ENCODE measurements at places on chromosomes 12 and 14. TPM values are rescaled to one million over a fixed set of nuclear protein-coding genes. Genes with fewer than 3 reads are reported as not detected.
A peak's percentile ranks its signal among the peaks of the same experiment; 100 is the strongest.

DNA sequence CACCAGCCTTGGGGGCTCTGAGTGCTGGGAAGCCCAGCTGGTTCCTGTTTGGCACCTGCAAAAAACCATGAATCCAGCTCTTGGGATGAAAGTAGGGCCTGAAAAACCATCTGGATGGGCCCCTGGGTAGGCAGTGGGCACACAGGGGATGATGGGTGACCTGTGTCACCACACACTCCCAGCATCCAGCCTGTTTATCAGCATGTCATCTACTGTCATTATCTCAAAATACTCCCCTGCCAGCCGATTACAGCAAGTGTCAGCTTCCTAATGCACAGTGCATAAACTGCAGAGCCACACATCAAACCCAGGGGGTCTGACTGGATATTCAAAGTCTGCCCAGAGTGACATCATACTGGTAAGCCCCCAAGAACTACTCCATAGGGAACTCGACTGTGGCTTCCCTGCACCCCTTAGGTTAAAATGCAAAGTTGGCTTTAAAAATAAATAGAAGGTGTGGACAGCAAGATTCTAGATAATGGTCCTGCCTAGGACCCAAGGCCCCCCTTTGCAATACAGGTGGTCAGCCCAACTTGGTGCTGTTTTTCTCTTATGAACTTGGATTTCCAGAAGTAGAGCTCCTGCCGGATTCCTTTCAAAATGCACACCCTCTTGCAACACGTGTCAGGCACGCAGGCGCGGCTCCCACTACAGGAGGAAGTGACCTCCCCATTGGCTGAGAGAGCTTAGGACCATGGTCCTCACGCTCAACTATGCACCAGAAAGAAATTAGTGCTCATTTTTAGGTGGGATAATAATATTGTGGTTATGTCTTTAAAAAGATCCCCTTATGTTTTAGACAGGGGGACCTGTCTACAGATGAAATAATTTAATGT, 94.1 kb downstream of the GCH1 start:
- no peak for DNase-seq

CPNE8 gene
- 8.7 TPM for total RNA-seq

DNA sequence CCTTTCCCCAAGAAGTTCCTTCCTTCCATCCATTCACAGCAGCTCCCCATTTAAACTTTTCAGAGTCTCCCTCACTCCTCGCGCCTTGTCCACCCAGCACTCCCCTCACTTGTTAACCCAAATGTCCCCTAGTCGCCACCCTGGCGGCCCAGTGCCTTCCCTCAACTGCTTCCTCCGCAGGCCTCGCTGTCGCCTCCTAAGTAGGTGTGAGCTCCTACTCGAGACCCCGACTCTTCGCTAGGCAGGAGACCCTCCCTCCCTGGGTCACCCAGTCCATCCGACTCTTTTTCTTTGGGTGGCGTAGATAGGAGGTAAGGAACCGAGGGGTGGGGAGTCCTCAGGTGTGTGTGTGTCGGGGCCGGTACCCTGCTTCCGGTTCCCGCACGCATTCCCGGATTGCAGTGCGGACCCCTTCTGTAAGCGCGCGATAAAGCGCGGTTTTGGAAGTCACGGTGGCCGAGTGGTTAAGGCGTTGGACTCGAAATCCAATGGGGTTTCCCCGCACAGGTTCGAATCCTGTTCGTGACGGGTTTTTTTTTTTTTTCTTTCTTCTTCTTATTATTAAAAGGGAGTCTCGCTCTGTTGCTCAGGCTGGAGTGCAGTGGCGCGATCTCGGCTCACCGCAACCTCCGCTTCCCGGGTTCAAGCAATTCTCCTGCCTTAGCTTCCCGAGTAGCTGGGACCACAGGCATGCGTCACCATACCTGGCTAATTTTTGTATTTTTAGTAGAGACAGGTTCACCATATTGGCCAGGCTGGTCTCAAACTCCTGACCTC, 823 bp upstream of the SMARCC2 start:
- peak; percentile 91 for DNase-seq

DNA sequence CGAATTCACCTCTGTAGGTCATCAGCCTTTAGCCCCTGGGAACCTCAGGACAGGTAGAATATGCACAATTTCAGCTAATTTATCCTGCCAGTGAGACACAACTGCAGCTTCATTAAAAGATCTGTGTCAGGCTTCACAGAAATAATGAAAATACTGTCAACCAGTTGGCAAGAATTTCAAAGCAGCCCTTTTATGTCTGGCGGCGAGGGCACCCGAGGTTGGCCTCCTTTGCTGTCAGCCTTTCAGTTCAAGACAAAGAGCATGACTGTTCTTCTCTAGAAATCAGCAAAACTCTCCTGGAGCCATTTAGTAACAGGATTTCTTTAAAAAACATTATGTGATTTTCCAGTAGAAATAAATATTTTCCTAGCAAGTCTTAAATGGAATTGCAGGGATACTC, 75.9 kb downstream of the BBS10 start:
- DNase-seq = no peak

KERA gene
- not detected for total RNA-seq

DNA sequence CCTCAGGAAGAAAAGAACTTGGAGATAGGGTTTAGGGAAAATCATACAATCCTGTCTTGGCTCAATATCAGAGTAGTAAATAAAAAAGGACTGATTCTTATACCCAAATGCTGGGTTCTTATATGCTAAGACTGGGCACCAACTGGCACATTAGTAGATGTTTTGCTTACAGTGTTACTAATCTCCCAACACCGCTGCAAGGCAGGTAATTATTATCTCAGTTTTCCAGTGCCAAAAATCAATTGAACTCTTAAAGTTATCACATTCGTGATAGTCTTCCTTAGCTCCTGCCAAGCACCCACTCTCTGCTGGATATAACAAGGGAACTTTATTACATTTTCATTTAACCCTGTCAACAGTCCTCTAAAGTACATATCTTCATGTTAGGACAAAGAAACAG, 25.0 kb upstream of the HIGD1C start:
- DNase-seq = no peak

GRCh38 chr14:62364161-62364560, 601.9 kb downstream of the SNAPC1 start:
- no peak for DNase-seq

- DNase-seq = no peak
These were observed 1210.6 kb downstream of the TMEM121 start for GRCh38 chr14:106737021-106737420.

RERG gene
- not detected for total RNA-seq

- no peak for DNase-seq
These were observed 340.1 kb downstream of the GLT1D1 start for GRCh38 chr12:129193263-129193871.

SPTB gene
- total RNA-seq = under 0.01 TPM

GRCh38 chr12:94535510-94535921, 75.8 kb upstream of the CEP83 start:
- no peak for DNase-seq

CYP27B1 gene
- total RNA-seq = under 0.01 TPM

KLRK1 gene
- not detected for total RNA-seq

- DNase-seq = no peak
These were observed 109.6 kb downstream of the BCAT1 start for GRCh38 chr12:24839268-24839791.

GRCh38 chr14:95483309-95484165, 32.9 kb downstream of the SYNE3 start:
- peak; percentile 97 for DNase-seq

GRCh38 chr12:42666671-42667243, 77.2 kb upstream of the PRICKLE1 start:
- DNase-seq = no peak

GRCh38 chr14:53034036-53034435, 83.2 kb upstream of the FERMT2 start:
- no peak for DNase-seq

GRCh38 chr12:82225871-82226270, 132.3 kb downstream of the CCDC59 start:
- no peak for DNase-seq

DNA sequence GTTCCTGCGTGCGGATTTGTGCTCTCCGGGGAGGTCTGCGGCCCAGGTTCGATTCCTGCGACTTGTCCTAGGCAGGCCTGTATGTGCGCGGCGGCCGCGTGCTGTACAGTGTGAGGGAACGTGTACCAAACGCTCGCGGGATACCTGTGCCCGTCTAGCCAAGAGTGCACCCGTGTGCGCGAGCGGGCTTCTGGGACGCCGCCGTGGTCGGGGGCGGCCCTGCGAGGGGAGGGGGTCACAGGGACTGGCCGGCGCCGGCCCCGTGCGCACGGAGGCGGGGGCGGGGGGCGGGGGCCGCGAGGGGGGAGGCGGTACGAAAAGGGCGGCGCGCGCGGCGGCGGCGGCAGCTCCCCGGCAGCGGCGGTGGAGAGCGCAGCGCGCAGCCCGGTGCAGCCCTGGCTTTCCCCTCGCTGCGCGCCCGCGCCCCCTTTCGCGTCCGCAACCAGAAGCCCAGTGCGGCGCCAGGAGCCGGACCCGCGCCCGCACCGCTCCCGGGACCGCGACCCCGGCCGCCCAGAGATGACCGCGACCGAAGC, at the start of gene DLK1:
Gene DLK1 (plus strand): TSS at position 343 of the 536 bp plus-strand sequence. CDS start 177 bp downstream, at position 520.
- no peak for DNase-seq

VTI1B gene
- 37.7 TPM for total RNA-seq

MMP14 gene
- total RNA-seq = 80.2 TPM

DNA sequence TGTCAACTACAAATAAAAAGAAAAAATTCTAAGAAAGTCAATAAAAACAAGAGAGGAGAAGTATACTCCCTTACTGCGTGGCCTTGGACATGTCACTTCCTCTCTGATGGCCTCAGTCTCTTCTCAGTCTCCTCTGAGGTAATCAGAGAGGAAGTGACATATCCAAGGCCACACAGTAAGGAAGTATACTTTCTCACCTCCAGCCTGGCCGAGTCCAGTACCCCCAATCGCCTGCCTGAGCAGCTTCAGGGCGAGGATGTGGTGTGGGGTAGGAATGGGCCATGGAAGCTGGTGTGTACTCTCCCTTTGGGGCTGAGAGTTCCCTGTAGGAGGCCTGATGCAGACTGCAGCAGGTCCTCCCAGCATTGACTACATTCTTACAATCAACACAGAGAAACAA, 15.8 kb downstream of the VDR start:
- no peak for DNase-seq

SPTLC2 gene
- total RNA-seq = 62.3 TPM

DNA sequence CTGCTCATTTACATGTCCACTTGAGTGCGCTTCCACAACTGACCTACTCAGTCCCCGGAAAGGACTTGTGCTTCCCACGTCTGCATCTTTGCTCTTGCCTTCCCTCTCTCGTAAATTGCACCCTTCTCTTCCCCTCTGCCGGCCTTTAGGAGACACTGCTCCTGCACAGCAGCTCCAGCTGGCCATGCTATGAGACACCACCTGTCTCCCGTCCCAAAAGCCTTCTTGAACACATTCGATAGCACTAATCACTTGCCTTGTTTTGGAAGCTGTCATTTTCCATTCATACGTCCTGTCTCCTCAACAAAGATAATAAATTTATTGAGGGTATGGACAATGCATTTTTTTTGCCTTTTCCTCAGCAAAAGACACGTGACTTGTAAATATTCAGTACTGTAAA, 15.7 kb upstream of the KCNA1 start:
- DNase-seq = no peak

DNA sequence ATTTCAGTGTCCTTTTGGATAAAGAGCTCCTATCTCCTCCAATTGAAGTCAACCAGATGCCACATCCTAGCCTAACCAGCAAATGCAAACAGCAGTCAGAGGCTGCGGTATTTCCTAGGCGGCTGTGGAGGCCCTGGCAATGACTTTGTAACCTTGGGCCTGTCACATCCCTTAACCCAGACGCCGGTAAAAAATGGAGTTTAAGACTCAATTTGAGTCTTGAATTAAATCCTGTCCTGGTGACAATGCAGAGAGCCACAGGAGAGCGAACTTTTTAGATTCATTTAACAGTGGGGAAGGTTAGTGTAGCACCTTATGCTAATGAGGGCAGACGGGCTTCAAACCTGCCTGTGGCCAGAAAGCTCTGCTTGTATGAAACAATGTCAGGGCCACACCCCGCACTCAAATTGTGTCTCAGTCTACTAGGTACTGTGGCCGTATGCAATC, 1.3 kb downstream of the C12orf75 start:
- DNase-seq = no peak

KLRD1 gene
- total RNA-seq = 0.20 TPM

- DNase-seq = no peak
These were observed 270.1 kb downstream of the ZFP36L1 start for GRCh38 chr14:68522510-68523325.

GRCh38 chr12:80936353-80936641, 1.4 kb downstream of the LIN7A start:
- DNase-seq = no peak

DNA sequence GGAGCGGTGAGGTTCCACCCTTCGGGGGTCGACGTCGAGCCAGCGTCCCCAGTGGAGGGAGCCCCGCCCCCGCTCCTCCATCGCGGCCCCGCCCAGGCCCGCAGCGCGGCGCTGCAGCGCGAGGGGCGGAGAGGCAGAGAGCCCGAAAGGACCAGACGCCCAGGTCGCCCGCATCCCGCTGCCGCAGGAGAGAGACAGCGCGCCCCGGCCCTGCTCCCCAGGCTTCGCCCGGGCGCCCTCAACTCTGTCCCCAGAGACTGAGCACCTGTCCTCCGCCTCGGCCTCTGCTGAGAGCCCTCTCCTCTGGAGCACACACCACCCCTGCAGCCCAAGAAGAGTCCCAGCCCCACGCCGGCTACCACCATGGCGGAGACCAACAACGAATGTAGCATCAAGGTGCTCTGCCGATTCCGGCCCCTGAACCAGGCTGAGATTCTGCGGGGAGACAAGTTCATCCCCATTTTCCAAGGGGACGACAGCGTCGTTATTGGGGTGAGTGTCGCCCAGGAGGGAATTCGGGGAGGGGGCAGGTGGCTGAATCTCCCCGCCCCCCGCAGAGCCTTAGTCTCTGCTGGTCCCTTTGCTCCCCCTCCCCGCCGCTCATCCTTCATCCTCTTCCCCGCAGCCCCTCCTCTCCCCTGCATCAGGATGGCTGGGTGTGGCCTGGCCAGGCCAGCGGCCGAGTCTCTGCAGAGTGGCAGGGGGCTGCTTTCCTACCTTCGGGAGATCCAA, at the start of gene KIF5A:
Gene KIF5A (plus strand): TSS at position 136 of the 732 bp plus-strand sequence. CDS start 228 bp downstream, at position 364.
- DNase-seq = no peak

KRT6C gene
- total RNA-seq = not detected

DNA sequence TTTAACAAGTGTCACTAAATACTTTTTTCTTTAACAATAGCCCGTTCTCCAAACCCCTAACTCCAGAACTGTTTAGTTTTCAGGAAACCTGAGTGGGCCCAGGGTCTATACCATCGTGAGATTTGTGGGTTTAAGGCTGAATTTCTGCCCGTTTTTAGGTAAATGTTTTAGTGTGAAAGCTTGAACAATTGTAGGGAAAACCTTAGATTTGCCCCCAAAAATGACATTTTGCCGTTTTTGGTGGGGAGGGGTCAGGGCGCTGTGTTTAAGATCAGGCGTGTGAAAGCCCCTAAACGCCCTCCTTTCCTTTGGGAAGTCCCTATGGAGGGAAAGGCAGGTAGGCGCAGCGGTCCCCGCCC, 320 bp upstream of the PRPF39 start:
- peak; percentile 0 for DNase-seq

- no peak for DNase-seq
These were observed 99.2 kb downstream of the PPM1A start for GRCh38 chr14:60348211-60348610.

GRCh38 chr14:22803687-22803974, 11.6 kb downstream of the SLC7A7 start:
- DNase-seq = no peak
